Inflammatory macrophage treated with lipopolysaccharide for 4 hours (primary cell): ENCODE measurements at places on chromosomes 2 and 18.
A peak's percentile ranks its signal among the peaks of the same experiment; 100 is the strongest.

GRCh38 chr2:151576080-151576479 is 158.2 kb downstream of the NEB start:
- DNase-seq = no peak

DNA sequence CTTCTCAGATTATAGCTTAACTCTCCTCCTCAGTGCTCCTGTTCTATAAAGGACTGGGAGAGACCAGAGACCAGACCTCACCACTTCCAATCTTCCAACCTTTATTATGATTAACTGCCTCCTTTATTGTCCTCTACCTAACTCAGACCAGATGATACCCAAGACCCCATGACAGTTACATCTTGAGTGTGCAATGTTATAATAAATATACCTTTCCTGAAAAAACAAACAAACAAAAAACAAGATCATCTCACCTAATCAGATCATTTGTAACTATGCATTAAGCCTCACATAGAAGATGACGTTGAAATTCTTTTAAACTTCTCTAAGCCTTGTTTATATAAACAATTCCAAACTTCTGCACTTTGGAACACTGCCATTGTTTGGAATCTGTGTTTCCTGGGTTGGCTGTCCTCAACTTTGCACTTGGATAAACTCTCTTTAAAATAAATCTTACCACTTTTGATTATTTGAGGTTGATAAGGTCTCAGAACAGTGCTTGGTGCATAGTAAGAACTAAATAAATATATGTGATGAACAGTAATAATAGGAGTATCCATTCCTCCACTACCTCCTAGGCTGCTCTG is 342.7 kb downstream of the TDRD15 start:
- no peak for DNase-seq

DNA sequence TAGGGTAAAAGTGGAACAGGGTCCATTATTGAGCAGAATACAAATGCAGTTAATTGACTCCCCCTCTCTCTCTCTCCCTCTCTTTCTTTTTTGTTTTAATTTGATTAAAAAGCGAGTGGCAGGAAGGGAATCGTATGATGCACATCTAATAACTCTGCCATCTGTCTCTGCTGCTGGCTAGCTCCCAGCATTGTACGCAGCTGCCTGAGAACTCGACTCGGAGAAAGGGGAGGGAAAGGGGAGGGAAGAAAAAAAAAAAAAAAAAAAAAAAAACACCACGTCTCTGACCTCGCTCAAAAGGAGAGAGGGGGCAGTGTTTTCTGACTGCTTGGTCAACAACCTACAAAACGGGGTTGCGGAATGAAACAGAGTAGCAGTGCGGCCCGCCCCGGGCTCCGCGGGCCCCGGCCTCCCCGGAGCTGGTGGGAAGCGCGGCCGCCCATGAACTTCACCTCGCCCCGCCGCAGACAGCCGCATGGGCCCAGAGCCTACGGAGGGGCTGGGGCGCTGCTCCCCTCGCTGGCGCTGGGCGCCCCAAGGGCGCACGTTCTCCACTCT is 265.7 kb downstream of the TCF4 start:
- DNase-seq = peak; percentile 80

DNA sequence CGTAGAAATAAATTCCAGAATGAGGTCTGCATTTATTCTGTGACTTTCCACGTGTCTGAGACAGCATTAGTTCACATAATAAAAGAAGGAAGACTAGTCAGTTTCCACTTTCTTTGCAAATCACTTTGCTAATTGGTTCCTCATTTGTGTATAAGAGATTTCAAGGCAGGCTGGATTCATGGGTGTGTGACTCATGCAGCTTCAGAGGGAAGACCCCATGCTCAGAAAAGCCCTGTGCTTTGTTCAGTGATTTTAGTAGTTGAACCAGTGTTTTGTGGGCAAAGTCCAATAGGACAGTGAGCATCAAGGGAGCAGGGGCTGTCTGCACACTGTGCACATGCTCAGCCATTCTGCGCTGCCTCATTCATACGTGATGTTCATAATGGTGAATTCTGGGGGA is 297.8 kb downstream of the DLGAP1 start:
- no peak for DNase-seq

- no peak for DNase-seq
Measured at GRCh38 chr2:8540552-8541055, 141.3 kb upstream of the ID2 start.
